NCI-H2081 (cell line): ENCODE measurements at places on chromosomes 6 and 20.

- DNase-seq: no peak
These were observed 94.8 kb downstream of the NFATC2 start for GRCh38 chr20:51447765-51448148.

DNA sequence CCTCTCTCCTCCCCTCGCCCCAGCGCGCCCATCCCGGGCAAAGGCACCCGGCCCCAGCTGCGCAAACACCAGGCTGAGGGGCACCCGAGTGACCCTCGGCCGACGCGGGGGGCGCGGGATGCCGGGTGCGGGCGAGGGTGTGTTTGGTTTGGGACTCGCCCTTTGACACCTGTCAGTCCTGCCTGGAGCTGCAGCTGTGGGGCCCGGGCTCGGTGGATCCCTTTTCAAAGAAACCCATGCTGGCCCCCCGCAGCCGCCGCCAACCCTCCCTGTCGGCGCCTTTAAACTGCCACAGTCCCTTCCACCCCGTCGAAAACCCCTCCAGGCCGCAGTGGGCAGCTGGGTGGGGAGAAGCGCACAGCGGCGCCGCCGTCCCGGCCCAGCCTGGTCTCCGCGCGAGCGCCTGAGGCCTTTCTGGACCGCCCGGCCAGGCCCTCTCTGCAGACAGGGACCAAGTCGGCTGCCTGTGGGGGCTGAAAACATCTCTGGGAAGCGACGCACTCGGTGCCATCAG is 5.5 kb downstream of the FOXQ1 start:
- no peak for DNase-seq

- no peak for DNase-seq
These were observed 685.5 kb upstream of the CITED2 start for GRCh38 chr6:140059947-140060346.

DNA sequence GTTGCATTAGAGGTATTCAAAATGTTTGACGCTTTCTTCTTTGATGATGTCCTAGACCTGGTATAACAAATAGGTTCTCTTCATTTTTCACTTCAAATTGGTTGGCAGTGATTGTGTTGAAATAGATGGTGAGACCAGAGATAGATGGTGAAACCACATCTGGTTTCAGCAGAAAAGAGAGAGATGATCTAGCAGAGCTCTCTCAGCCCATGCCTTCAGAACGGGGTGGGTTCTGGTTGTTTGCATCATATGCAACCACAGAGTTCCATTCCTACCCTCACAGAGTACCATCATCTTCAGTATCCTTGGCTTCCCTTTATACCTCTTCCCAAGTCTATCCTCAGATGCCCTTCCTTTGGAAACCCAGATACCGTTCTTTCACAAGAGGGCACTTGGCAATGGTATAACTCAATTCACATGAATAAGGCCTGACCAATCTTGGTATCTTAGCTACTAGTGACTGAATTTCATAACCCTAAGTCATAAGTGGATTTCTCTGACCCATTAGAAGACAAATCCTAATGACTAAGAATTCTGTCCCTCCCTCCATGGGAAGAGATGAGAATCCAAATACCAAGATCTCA is 93.7 kb downstream of the UBE3D start:
- DNase-seq: no peak

DNA sequence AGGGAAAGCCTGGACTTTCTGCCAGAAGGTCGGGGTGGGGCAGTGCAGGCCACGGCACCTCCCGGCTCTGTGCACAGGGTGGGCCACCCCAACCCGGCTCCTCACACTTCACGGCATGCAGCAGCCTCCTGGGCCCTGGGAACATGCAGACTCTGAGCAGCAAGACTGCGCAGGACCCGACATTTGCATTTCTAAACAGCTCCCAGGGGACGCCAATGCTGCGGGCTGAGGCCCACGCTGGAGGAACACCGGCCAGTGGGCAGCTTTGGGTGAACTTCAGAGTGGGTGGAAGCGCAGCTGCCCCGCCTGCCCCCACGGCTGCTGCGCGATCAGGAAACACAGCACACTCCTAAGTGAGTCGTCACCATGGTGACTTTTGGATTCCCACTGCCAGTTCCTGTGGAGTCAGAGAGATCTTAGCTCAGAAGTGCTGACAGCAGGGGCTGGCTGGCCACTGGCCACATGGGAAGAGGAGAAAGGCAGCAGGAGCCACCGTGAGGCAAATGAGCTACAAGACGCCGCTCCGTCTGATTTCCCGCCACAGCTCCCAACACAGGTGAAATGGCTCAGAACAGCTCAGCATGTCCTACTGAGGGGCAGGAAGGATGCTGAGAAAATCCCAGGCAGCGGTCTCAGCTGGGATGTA is 52.1 kb downstream of the RNASET2 start:
- peak; percentile 15 for DNase-seq

DNA sequence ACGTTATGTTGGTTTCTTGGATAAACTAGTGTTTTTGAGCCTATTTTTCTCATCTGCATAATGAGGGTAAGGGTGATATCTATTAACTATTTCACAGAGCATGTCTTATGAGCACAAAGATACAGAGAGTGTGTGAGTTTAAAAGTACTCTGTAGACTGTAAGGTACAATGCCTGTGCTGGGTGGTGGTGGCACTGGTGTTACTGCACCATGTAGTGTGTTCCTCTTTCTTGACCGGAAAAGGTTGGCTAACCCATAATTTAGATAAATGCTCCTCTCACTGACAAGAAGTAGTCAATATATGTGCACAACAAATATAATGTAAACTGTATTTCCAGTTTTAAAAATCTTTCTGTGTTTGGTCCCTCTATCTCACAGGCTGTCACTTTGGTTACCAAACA is 116.2 kb upstream of the MMS22L start:
- no peak for DNase-seq

- DNase-seq: peak; percentile 93
These were observed at the start of gene SMAP1 for GRCh38 chr6:70667711-70668498. Gene SMAP1 (plus strand): TSS chr6:70667883. CDS start chr6:70668024, 141 bp downstream.

DNA sequence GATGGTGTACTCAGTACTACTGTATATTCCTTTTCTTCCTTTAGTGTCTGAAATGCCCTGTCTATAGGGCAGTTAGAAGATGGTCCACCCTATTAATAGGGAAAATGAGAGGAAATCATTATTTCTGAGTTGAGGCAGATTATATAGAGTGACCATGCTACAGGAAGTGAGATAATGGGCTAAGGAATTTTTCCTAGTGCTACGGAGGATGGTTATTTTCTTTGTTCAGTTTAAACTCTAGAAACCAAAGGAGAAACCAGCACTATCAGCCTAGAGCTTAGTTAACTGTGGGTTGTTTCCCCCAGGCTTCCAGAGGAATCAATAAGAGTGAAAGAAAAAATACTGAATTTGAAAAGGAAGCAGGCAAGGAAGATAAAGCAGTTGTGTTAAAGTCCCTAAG is 474 bp downstream of the TSBP1 start:
- DNase-seq: no peak

GRCh38 chr6:110662490-110663211 is 152.6 kb downstream of the CDK19 start:
- DNase-seq: no peak

- DNase-seq: no peak
These were observed 18.0 kb downstream of the KLHL31 start for GRCh38 chr6:53647462-53648094.

GRCh38 chr6:143260857-143261256 is 189.6 kb downstream of the ADAT2 start:
- no peak for DNase-seq

DNA sequence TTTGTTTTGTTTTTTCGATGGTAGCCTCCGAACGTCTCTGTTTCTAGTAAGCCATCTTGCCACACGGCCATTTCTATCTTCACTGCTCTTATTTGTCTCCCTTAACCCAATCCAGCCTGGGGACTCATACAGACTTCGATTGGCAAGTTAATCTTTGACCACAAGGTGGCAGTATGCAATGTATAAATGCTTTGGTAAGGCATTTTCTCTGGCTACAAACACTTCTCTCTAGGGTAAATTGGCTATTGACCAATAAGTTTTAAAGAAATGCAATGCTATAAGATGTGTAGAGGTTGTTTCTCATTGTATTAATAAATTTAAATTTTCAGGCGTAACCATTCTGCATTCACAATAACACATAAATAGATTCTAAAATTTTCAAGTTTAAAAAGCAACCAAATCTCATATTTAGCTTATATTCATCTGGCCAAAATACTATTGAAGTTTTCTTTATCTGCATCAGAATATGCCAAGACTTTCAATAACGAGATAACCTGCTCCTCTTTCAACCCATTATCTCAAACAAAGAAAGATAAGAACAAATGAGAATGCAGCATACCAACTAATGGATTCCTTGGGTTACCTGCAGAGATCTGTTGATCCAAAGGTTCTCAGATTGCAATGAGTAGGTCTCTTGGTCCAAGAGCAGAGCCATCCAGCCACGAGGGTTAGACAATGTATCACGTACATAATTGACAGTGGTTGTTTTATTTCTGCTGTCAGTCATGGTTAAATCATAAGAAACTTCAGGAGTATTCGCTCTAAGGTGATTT is 231.9 kb downstream of the PKHD1 start:
- DNase-seq: peak; percentile 72

GRCh38 chr20:24651976-24652345 is 182.5 kb downstream of the SYNDIG1 start:
- no peak for DNase-seq

GRCh38 chr6:6438286-6438685 is 117.8 kb upstream of the F13A1 start:
- DNase-seq: no peak

- no peak for DNase-seq
These were observed 212.6 kb downstream of the CLIC5 start for GRCh38 chr6:45803071-45803470.

GRCh38 chr6:35302604-35303241 is 5.1 kb downstream of the DEF6 start:
- no peak for DNase-seq

GRCh38 chr20:7264137-7264536 is 496.7 kb downstream of the BMP2 start:
- no peak for DNase-seq

DNA sequence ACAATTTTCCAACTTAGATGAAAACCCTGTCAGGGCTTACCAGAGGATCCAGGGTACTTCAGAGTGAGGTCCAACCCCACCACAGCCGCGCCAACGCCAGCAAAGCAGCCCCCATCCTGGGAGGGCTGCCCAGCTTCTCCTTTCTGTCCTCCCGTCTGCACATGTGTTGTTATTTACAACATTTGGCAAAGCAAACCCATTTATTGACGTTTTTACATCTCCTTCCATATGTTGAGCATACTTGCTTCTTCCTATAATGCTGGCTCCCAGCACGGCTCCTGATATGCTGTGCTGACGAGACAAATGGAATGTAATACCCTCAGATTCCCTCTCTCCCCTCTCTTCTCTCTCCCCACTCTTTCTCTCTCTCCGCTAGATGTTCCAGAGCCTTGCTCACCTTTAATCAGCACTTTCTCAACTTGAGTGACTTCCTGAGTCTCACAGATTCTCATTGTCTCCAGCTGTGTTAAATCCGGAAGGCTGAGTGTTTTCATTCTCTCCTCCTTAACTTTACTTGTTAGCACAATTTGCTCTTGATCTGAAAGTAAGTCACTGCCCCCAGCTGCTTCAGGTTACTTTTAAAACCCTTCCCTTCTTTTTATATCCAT is 22.7 kb downstream of the RCAN2 start:
- no peak for DNase-seq

GRCh38 chr20:4507288-4507719 is 214.4 kb upstream of the PRND start:
- no peak for DNase-seq

- DNase-seq: no peak
These were observed 66.5 kb downstream of the ELOVL5 start for GRCh38 chr6:53282234-53282633.

DNA sequence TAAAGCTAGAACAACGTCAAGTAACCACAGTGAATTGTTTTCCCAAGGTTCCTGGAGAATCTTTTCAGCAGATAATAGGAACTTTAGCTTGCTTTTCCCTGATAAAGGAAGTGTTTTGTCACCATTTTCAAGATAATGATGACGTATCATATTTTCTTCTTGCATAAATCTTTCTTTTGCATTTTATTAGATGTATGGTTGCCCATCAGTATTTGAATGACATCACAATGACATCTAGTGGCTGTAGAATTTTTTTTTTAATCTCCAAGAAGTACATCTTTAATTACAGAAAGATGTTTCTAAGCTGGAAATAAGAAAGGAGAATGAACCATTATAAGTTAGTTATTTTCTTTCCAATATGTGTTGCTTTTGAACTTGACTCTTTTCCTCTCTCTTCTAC is 83.0 kb downstream of the CENPW start:
- DNase-seq: no peak

- no peak for DNase-seq
These were observed 238.6 kb upstream of the PREP start for GRCh38 chr6:105641504-105641903.

DNA sequence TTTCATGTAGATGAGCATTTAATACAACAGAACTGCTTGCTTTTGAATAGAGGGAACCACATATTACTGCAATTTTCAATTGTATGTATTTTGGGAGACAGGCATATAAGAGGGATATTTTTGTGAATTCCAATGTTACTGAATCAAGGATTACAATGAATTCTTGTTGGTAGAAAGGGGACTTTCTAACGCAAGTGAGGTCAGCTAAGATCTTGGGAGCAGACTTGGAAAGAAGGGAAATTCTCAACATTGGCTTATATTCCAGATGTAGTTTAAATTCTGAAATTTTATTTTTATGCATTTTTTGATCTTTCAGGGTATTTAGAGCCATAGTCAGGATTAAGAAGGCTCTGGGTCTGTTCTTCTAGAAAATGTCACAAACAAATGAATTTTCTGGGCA is 43.3 kb upstream of the CTAGE9 start:
- no peak for DNase-seq

- DNase-seq: no peak
These were observed 19.5 kb upstream of the EDN1 start for GRCh38 chr6:12270551-12271230.

GRCh38 chr6:105691081-105691480 is 288.2 kb upstream of the PREP start:
- no peak for DNase-seq

- no peak for DNase-seq
These were observed 68.4 kb upstream of the PBOV1 start for GRCh38 chr6:138286698-138287097.

DNA sequence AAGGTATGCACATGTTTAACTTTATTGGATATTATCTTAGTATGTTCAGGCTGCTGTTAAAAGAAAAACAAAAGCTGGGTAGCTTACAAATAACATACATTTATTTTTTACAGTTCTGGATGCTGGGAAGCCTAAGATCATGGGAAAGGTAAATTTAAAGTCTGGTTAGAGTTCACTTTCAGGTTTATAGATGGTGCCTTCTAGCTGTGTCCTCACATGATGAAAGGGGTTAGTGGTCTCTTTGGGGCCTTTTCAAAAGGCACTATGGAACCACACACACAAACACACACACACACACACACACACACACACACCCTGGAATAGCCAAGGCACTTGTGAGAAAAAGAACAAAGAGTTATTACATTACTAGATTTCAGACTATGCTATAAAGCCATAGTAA is 805.8 kb upstream of the GJE1 start:
- no peak for DNase-seq

DNA sequence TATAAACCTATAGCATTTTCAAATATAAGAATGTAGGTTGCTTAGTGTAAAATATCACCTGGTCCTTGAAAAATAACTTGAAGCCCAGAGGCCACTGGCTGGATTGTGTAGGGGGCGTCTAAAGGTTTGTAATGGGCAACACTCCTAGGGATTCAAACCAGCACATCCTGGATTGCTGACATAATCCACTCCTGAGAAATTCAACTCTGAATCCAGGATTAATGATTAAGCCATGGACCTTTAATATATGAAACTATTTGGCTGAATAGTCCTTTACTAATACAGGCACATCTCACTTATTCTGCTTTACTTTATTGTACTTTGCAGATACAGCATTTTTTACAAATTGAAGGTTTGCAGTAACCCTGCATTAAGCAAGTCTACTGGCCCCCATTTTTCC is 160.8 kb downstream of the UBE3D start:
- no peak for DNase-seq

GRCh38 chr20:51978070-51978501 is 175.8 kb upstream of the SALL4 start:
- DNase-seq: no peak
